ENCODE measurements at places on chromosomes 3 and 15. TPM values are rescaled to one million over a fixed set of nuclear protein-coding genes. Genes with fewer than 3 reads are reported as not detected.

Gene OXTR
- total RNA-seq = 6.4 TPM

Gene CCDC54
- total RNA-seq = not detected

Gene ACTC1
- total RNA-seq = not detected

Gene CNOT10
- 38.9 TPM for total RNA-seq

Gene GANC
- 19.0 TPM for total RNA-seq

Gene VILL
- 3.3 TPM for total RNA-seq

Gene MME
- 77.4 TPM for total RNA-seq
